Activated naive CD8-positive, alpha-beta T cell treated with anti-CD3 and anti-CD28 coated beads, Interleukin-2, amount 50 U/mL, for 16 hours (primary cell): ENCODE measurements at places on chromosomes 16 and 17.

DNA sequence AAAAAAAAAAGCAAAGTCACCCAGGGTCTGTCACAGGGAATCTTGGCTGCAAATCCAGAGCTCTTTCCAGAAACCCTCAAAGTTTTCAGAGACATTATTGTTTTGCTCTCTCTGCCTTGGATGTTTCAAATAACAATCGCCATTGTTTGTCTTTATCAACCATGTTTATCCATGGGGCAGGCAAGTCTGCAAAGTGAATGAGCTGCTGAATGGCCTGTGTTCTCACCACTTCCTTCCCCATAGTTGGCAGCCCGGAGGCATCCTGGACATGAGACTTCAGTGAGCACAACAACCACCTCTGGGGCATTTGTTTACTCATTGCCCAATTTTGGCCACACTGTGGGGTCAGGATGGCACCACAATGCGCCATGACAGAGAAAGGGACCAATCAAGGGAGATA, 53.1 kb upstream of the USP7 start:
- no peak for DNase-seq

DNA sequence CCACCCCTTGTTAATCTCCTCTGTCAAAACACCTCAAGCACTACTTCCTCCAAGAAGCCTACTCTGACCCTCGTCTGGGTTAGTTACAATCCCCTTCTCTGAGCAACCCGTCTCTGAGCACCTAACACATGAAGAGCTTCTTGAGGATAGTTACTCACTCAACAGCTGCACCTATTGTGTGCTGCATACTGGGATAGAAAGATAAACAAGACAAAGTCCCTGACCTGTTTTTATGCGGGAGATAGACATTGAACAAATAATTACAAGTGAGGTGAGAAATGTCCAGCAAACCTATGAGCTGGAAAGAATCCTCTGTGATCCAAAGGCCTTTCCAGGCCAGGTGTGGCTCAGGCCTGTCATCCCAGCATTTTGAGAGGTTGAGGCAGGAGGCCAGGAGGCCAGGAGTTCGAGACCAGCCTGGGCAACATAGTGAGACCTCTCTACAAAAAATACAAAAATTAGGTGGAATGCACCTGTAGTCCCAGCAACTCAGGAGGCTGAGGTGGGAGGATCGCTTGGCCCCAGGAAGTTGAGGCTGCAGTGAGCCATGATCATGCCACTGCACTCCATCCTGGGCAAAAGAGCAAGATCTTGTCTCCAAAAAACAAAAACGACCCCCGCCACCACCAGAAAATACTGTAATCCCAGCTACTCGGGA, 5.5 kb upstream of the ZNF771 start:
- DNase-seq: no peak

GRCh38 chr16:11253995-11254912, 1.8 kb downstream of the SOCS1 start:
- no peak for DNase-seq

DNA sequence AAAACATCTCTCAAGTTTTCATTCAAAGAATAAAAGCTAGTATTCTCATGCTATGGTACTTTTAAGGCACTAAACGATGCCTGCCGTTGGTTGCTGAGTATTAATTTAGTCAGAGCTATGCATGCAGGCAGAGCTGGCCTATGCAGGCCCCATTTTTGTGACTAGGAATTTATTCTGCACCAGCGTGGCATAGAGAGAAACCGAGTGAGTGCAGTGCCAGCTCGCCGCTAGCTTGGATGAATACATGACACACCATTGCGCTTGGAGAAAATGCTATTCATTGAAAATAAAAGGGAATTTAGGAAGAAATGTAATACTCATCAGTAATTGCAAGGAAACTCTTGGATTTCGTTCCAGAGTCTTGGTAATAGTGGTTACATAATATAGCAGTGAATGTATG, 231.6 kb upstream of the RBFOX1 start:
- no peak for DNase-seq

GRCh38 chr16:78405833-78406232, 306.4 kb downstream of the WWOX start:
- no peak for DNase-seq

GRCh38 chr16:84499638-84500037, 4.8 kb downstream of the MEAK7 start:
- no peak for DNase-seq

DNA sequence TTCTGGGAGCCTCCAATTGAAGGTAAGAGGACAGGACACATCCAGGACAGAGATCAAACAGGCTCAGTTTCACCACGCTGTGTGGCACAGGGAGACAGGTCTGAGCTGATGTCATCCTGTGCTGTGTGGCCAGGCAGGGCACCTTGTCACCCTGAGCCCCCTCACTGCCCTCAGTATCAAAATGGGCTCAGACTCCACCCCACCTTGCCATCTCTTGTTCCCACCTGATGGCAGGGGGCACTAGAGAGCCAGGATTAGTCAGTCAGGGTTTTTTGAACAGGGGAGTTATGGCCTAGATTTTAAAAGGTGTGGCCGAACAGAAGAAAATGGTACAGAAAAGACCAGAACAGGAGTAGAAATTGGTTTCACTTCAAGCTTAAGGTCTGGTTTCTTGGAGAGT, 2.6 kb downstream of the KAT2A start:
- DNase-seq: peak; percentile 25

GRCh38 chr17:8383143-8383822, at the start of gene RPL26:
TSS of gene RPL26 (minus strand) at chr17:8383193. CDS start at chr17:8382310, 883 bp downstream.
- peak; percentile 85 for DNase-seq

DNA sequence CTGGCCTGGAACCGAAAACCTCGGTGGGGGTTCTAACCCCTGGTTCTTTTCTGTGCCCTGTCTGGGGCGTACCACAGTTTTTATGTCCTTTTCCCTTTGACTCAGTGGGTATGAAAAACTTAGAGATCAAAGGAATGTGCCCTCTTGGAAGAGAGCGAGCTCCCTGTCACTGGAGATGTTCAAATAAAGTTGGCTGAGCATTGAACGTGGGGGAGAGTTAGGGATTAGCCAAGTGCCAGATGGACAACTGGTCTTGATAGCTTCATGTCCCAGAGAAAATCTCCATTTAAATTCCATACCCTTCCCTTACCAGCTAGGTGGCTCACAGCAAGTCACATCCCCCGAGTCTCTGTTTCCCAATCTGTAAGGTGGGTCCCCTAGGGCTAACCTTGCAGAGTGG, 9.5 kb downstream of the ADGRG1 start:
- no peak for DNase-seq

- DNase-seq: no peak
Measured at GRCh38 chr17:73122953-73123605, 30.6 kb upstream of the SLC39A11 start.

- DNase-seq: no peak
Measured at GRCh38 chr17:35973333-35974260, 7.7 kb downstream of the CCL16 start.

DNA sequence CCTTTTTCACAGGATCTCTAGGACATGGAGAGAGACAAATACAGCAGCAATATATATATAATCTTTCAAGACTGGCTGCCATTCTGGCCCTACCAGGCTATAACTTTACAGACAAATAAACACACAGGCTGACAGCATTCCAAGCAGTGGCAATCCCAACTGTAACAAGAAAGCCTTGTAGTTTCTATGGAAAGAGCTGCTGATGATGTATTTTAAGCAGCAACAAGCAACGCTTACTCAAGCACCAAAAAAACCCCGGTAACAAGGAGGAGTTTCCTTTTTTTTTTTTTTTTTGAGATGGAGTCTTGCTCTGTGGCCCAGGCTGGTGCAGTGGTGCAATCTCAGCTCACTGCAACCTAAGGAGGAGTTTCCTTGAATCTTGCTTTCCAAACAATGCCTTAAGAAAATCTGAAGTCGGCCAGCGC, 23.2 kb downstream of the LSM12 start:
- no peak for DNase-seq

GRCh38 chr17:1347589-1348323, 52.3 kb downstream of the YWHAE start:
- DNase-seq: no peak

DNA sequence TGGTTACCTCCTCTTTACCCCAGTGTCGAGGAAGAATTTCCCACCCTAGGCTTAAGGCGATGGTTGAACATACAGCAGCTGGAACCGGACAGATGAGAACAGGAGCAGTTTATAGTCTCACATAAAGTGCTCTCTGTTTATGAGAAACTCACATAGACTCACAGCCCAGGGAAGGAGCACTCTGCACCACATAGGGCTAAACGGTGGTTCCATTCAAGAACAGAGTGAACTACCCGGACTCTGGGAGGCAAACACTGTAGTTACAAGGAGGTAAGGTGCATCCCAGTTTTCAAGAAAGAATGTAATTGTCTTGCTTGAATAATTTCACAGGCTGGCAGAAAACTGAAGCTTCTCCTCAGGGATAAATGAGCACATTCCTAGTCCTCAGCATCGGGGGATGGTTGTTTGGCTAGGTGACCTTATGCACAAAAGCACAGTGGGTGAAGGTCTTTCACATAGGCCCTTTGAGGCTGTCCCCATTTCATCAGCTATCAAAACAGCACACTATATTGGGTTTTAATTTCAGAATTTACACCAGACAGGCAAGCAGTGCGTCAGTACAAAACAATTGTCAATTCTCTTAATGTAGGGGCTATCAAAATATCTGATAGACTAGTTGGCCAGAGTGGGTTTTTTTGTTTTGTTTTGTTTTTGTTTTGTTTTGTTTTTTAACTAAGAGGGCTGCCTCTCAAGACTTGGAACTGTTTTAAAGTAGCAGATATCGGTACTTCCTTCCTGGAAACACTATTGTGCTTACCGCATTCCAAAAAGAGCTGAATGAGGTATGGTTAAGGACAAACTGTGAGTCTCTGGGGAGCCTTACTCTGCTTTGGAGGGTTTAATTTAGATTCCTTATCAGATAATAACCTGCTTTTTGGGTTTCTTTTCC, 918.1 kb upstream of the CDH8 start:
- no peak for DNase-seq

- no peak for DNase-seq
Measured at GRCh38 chr17:40511667-40512220, 10.3 kb upstream of the TNS4 start.

GRCh38 chr16:6427621-6428020, 905.0 kb upstream of the RBFOX1 start:
- DNase-seq: no peak

GRCh38 chr16:8342276-8342675, 248.0 kb downstream of the TMEM114 start:
- no peak for DNase-seq

DNA sequence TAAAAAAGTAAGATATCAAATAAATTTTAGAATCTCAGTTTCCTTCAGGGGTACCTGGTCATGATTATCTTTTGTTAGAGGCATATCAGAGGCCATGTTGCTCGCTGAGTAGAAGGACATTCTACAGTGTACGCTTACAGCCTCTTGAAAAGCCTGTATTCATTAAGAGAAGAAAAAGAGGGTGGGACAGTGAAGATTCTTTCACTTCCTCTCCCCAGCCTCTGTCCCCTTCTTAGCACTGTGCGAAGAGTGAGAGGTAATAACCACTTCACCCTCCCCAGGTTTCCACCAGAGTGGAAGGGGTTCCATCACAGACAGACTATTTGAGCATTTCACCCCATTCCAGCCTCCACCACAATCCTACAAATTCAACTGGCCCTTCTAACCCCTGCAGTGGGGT, 4.8 kb upstream of the LPO start:
- no peak for DNase-seq

GRCh38 chr17:12528036-12528435, 137.7 kb upstream of the MYOCD start:
- DNase-seq: no peak

DNA sequence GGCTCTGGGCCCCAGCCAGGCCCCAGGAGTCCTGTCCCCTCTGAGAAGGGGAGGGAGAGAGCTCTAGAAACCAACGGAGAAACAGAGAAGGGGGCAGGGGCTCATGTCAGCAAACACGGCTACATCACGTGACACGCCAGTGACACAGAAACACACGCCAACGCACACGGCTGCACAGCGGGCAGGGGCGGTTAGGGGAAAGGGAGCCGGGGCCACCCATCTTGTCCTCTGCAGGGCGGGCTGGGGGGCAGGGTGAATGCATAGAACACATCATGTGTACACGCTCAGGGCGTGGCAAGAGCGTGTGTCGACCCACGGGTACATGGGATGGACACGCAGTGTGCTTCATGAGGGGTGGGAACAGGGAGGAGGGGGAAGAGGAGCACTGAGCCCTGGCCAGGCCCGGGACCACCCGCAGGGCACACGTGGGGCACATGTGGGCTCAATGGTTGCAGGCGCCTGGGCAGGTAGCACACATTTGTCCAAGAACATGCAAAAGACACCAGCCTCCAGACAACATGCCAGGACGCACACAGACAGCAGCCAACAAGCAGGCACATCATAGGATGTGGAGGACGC, 4.6 kb downstream of the HSD3B7 start:
- DNase-seq: no peak

DNA sequence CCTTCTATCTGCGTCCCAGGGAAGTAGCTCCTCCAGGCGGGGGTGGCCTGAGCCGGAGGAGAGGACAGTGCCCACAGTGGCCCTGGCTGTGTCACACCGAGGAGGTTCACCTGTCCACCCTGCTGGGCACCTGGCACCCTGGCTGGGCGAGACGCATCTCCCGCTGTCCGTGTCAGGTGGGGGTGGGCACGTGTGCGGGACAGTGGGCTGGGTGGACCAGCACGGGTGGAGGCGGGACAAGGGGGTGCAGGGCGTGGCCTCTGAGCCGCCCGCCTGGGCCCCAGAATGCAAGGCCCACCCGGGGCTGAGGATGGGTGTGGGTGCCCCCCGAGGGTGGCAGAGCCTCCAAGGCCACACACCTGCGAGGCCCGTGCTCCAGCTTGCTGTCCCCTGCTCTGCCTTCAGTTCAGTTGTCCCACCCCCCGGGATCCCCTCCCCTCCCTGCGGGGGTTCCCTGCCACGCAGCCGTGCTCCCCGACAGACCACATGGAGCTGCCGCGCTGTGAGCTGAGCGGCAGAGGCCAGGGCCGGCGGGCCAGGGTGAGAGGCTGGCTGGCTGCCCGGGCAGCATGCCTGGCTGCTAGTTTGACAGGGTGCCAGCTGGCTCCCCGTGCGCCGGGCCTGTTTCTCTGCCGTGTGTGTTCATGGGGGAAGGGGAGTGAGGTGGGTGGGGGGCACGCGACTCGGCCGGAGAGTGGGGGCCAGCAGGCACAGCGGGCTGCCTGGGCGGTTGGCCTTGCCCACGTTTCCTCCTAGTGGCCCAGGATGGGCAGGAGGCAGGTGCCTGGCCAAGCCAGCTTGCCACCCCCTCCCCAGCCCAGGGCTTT, 33.9 kb downstream of the BAHCC1 start:
- DNase-seq: no peak
